ENCODE measurements at places on chromosomes 3 and 15.
A peak's percentile ranks its signal among the peaks of the same experiment; 100 is the strongest.

DNA sequence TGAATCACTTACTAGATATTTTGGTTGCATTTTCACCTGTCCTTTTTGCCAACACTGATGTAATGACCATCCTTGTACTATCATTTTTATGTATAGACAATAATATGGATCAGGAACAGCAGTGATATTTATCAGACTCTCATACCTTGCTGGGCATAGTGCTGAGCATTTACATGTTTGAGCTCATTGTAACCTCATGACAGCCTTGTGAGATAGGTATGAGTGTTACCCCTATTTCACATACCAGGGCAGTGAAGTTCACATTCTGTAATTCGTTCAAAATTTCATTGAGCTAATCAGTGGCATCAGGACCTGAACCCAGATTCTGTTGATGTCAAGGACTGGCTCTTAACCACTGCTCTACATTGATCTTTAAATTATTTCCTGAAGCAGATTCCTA, 221.5 kb upstream of the TBL1XR1 start:
- DNase-seq = no peak

DNA sequence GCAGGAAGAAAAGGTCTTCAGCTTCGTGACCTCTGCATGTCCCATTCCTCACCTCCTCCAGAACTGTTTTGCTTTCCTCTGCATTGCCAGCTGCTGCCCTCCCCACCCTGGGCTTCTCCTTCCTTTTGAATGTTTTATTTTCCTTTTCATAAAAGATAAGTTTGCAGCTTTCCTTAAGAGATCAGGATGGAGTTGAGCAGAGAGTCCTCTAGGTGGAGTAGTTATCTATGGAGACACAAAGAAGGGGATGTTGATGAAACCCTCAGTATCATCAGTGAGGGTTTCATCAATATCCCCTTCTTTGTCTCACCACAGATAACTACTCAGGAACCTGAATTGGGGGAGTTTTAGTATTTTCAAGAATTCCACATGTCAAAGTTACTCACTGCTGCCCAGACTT, 19.0 kb upstream of the SLC25A36 start:
- DNase-seq = peak; percentile 57

- DNase-seq = no peak
Observed at GRCh38 chr15:27352136-27352535, 381.2 kb downstream of the GABRG3 start.

DNA sequence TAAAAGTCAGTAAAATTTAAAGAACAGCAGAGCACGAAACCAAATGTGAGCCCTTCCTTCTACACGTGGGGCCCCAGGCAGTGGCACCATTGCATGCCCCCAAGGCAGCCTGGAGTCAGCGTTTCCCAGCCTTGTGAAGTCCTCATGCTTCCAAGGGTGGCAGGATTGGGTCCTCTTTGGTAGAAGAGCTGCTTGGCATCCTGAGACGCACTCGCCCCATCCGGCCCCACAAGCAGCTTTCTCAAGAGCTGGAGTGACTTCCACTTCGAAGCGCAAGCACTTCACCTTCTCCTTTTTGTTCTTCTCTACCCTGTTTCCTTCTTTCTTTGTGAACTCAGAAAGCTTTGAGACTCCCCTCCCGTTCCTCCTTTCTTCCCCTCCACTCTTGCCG, 34.7 kb downstream of the ZNF710 start:
- DNase-seq = no peak

DNA sequence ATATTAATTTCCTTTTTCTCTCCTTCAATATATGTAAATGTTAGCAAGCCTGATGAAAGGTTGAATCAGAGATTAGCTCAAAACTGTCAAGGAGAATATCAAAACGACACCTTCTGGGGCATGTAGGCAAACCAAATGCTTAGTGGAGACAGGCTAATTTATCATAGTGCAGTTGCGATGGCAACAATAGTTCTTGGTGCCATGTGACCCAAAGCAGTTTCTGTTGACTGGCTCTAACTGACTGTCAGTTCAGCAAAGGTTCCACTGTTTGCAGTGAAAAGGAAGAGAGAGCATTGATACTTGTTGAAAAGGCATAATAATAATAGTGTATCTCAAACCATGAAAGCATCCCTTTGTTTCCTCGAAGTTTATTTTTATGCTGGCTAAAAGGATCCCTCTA, 513.9 kb downstream of the NLGN1 start:
- no peak for DNase-seq

GRCh38 chr15:42843699-42844098, 76.9 kb downstream of the TTBK2 start:
- DNase-seq = no peak

DNA sequence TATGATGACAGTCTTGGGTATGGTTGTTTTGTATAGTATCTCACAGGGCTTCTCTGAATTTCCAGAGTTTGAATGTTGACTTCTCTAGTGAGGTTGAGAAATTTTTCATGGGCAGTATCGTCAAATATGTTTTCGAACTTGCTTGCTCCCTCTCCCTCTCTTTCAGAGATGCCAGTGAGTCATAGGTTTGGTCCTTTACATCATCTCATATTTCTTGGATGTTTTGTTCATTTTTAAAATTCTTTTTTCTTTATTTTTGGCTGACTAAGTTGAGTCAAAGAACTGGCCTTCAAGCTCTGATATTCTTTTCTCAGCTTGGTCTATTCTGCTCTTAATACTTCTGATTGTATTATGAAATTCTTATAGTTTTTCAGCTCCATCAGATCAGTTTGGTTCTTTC, 282.3 kb upstream of the NECTIN3 start:
- DNase-seq = no peak

- no peak for DNase-seq
Observed at GRCh38 chr3:32725721-32726120, 40.7 kb downstream of the CNOT10 start.

GRCh38 chr15:28919201-28919635, 33.4 kb downstream of the APBA2 start:
- no peak for DNase-seq

DNA sequence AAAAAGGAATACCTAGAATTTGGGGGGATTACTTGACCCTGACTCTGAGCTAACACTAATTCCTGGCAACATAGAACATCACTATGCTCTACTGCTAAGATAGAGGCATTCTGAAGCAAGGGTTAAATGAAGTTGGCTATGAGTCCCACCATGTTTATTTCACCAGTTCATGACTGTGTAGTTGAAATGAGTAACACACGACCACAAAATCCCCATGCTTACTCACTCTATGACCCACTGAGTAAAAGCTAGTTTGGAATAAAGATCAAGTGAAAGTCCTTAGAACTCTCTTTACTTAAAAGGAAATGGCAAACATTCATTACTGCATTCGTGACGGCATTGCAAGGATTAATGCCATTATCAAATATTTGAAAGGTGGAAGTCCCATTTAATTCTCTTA, 47.4 kb downstream of the MRPL46 start:
- no peak for DNase-seq

DNA sequence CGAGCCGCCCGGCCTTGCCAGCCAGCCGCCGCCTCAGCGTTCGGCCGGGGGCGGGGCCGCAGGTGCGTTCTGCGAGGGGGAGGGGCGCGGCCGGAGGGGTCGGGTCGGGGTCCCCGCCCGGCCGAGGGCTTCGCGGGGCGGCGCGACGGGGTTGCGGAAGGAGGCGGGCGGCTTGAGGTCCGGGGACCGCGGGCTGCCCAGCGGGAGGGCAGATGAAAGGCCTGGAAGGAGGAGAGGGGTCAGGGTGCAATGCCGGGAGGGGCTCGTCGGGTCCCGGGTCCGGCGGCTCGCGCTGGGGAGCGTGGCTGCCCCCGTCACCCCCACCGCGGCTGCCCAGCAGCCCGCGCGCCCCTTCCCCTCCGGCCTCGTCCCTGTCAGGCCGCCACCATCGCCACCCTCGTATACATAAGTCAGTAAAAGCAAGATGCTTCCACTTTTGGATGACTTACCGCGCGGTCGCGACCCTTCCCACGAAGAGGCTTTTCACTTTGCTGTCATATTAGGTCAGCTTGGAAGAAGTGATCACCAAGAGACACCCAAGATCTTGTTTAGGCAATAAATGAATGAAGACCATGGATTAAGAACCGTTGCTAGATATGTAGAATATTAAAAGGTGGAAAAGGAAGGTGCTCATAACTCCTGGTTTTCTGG, 620 bp upstream of the ANP32A start:
- DNase-seq = no peak

GRCh38 chr15:51139091-51139490, 44.4 kb upstream of the TNFAIP8L3 start:
- no peak for DNase-seq

- peak; percentile 41 for DNase-seq
Observed at GRCh38 chr3:44914936-44915335, 40.5 kb downstream of the TGM4 start.

GRCh38 chr3:79871656-79872055, 103.9 kb upstream of the ROBO1 start:
- no peak for DNase-seq

DNA sequence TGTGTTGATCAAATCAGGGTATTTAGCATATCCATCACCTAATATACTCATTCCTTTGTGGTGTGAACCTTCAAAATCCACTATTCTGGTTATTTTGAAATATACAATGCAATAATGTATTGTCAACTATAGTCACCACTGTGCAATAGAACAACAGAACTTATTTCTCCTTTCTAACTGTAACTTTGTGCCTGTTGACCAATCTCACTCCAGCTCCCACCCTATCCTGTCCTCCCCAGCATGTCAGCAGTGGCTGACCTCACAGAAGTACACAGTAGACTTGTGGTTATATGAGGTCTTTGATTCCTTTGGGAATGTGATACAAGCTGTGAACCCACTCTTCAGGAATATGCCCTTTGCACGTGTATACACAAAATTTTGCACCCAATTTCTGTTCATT, 64.2 kb downstream of the ECT2 start:
- no peak for DNase-seq

GRCh38 chr15:77067691-77068367, 3.1 kb downstream of the TSPAN3 start:
- DNase-seq = no peak
